Prostate gland (tissue), 2 donors: ENCODE measurements at places on chromosomes 11 and 22.

- DNase-seq, result no peak
Observed at GRCh38 chr11:126175393-126175792, 36.1 kb downstream of the RPUSD4 start.

DNA sequence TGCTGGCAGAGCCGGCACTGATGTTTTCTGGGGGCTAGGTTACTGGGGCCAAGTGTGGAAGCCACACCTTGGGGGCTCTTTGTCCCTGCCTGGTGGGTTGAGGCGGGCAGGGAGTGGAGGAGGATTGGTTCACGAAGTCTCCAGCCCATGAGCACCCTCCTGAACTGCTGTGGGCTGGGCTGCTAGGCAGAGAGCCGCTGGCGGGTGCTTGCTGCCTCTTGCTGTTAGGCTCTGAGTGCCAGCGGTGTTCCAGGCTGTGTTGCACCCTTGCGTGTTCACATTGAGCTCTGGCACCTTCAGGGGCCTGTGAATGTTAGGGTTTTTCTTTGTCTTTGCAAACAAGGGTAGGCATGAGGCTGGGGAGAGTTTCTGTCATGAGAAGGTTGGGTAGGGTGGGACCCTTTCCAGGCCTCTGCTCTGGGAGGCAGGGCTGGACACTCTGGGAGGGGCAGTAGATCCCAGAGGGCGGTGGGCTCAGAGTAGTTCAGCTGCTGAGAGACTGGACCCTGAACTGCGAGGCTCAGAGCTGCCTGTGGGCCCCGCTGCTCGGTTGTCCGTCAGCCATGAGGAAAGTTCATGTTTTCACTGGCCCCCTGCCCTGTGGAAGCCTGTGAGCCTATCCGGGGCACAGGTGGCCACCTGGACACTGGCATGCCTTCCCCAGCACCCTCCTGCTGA is 24.0 kb upstream of the TMEM191C start:
- DNase-seq, result peak; percentile 3

GRCh38 chr11:60941371-60942119 is 10.4 kb downstream of the SLC15A3 start:
- no peak for DNase-seq

GRCh38 chr22:43883012-43883661 is 8.7 kb downstream of the PNPLA5 start:
- peak; percentile 38 for DNase-seq

GRCh38 chr11:76641905-76642304 is 28.6 kb downstream of the LRRC32 start:
- no peak for DNase-seq

- no peak for DNase-seq
Observed at GRCh38 chr11:73157101-73158010, 15.2 kb upstream of the FCHSD2 start.

GRCh38 chr11:70672991-70673653 is 274.8 kb downstream of the CTTN start:
- DNase-seq, result no peak

- no peak for DNase-seq
Observed at GRCh38 chr11:60390419-60390818, 5.8 kb upstream of the MS4A14 start.

DNA sequence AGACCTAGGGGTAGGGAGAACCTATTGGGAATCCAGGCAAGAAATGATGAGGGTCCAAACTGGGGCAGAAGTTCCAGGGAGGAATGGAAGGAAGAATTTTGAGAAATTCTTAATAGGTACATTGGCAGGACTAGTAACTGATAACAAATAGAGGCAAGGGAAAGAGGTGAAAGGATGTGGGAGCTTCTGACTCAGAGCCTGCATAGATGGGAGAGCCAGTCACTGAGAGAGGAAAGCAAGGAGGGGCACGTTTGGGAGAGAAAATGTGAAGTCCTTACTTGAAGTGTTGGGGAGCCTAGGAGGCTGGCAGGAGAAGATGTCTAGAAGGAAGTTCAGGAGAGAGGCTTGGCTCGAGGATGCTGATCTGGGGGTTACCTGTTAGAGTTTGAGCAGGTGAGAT is 104.6 kb upstream of the NCAM1 start:
- DNase-seq, result no peak

DNA sequence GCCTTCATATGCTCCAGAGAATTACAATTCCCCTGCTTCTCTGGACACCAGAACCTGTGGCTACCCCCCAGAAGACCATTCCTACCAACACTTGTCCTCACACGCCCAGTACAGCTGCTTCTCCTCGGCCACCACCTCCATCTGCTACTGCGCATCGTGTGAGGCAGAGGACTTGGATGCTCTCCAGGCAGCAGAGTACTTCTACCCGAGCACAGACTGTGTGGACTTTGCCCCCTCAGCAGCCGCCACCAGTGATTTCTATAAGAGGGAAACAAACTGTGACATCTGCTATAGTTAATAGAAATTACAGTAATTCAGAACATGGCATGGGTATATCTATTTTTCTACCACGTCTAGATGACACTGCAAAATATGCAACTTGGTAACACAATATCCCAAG is 9.8 kb downstream of the POU2AF3 start:
- no peak for DNase-seq

GRCh38 chr11:70445605-70446004 is 47.3 kb downstream of the CTTN start:
- DNase-seq, result no peak

DNA sequence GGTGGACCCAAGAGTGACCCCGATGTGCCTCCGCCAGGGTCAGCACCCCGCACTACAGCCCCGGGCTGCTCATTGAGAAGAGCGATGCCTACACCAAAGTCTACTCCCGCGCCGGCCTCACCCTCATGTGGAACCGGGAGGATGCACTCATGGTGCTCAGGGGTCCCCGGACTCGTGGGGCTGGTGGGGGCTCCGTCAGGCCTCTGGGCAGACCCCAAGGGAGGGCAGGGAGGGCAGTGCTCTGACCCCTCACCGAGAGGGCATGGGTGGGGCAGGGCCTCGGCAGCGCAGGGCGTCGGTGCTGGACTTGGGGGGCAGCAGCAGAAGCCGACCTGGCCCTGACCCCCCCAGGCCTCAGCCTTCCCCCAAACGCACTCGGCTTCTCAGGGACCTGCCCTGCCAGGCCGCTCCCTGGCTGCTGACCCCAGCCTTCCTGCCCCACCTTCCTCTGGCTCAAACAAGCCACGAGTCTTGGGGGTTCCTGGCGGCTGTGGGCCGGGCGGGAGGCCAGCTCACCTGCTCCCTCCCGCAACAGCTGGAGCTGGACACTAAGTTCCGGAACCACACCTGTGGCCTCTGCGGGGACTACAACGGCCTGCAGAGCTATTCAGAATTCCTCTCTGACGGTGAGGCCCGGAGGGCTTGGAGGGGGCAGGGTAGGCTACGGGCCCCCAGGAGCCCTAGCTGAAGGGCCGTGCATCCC is 2.9 kb downstream of the MUC2 start:
- no peak for DNase-seq
